ENCODE measurements at places on chromosomes 2 and 18.

DNA sequence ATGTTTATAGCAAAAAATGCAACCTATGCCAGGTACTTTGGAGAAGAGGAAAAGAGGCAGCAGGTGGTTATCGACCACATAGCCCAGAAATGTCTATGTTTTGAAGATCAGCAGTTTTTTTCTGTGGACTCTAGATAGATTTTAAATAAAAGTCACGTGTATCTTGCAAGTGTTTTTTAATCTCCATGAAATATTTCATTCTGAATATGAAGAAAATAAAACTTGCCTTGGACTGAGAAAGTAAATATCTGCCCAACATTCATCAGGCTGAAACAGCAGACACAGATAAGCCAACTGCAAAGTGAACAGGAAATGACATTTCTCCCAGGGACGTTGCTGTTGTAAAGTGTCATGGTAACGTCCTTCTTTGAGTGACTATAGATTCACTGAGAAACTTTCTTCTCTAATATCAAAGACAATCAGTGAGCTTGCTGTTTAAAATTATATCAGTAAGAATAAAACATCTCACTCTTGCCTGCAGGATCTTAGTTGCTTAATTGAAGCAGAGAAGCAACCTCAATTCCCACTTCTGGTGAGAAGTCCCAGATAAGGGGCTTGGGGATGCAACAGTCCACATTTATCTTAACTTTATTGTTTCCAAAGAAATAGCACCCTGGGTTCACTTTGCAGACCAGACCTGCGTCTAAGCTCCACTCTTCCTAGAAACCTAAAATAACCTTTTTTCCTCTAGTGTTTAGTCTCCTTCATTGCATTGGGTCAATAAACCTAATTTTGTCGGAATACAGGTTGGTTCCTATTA lies 6.3 kb downstream of the MYOM1 start:
- no peak for DNase-seq

DNA sequence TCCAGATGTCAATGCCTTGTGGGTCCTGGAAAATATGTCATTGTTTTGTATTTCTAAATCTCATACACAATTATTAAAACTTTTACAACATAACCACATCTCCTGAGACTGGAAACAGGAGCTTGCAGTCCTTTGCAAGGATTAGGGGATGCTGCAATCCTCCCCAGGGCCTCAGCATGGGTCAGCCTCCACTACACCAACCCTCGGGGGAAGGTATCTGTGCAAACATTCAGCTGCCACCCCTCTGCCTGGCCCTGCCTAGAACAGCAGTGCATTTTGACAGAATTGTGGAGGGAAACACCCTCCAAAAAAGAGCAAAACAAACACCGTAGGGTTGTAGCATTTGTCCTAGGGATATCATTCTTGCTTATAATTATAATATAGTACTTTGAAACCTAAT lies 4.2 kb upstream of the UPP2 start:
- no peak for DNase-seq

DNA sequence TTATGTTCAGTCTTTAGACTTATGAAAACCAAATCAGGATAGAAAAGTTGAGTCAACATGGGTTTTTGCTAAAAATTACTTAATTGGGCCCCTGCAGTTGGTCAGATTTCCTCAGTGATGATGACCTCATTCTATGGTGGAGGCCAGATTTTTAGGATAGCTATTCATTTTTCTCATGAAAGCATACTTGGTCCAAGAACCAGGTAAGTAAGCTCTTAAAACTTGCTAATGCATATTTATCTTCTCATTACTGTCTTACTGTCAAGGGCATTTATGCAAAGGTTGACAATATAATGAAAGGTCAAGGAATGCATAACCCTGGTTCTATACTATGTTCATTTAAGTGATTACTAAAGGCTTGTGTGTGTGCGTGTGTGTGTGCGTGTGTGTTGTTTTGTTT lies 650.6 kb downstream of the SATB2 start:
- no peak for DNase-seq

- DNase-seq = no peak
Measured at GRCh38 chr2:127086990-127087790, 19.8 kb downstream of the BIN1 start.

GRCh38 chr18:22952525-22952924 lies 19.4 kb downstream of the RBBP8 start:
- DNase-seq = no peak

Measured in NCI-H774 (cell line).